Kasumi-1 (cell line): ENCODE measurements at places on chromosomes 12 and 14.

GRCh38 chr12:97435153-97435552 is 27.5 kb upstream of the RMST start:
- no peak for DNase-seq

DNA sequence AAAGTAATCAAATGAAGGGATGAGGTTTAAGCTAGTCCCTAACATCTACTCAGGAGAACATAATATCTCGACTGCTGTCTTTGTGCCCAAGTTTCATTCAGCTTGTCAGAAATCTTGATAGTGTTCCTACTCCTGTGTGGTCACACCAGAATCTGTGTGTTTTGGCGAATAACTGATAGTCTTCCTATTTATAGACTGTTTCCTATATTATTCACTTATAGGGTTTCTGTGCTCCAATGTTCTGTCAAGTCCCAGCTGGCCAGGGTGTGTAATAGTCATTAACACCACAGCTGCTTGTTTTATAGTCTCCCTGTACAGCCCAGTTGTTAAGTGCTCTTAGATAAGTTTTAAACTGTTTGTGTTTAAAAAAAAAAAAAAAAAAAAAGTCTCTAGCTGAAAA is 45.9 kb downstream of the GPR135 start:
- DNase-seq: no peak

DNA sequence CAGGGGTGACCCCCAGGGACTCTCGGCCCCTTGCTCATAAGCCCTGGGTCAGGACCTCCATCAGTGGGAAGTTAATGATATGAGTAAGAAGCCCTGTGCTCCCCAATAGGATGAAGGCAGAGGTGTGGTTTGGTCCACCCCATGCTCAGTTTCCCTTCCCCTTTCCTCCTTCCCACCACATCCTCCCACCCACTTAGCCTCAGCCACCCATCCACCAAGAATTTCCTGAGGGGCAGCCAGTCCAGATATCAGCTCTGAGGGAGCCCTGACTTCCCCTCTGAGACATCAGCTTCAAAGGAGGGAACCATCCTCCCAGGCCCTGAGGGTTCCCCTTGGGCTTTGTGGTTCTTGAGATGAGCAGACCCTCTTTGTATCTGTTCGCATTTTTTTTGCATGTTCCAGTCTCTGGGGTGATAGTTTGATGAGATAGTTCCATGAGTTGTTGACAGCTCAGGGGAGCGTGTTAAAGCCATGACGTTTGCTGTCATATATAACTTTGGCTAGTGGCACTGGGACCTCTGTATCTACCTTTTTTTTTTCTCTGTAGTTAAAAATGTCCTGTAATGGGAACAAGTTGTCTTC is 71.2 kb downstream of the LGMN start:
- DNase-seq: peak; percentile 85

DNA sequence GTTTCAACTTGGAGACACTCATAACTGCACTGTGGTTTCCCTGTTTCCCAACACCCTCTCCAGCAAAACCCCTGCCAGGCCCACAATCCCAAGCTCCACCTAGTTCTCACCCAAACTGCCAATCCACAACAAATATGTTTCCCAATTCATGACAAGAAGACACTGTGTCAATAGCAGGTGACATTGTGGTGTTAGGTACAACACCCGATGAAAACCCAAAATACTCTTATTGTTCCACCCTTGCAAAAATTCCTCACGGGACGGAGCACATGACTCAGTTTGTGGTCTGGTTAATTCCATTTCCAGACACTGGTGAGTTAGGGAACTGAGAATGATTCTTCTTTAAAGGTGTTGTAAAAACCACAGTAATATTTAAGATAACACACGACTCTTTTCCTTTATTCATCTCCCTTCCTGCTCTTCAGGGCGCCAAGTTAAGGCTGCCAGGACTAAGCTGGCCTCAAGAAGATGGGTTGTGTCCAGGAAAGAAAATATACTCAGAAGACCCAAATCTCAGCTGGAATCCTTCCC is 735.5 kb downstream of the MED13L start:
- DNase-seq: no peak

GRCh38 chr14:77099425-77100167 is 1.5 kb downstream of the CIPC start:
- DNase-seq: peak; percentile 71

DNA sequence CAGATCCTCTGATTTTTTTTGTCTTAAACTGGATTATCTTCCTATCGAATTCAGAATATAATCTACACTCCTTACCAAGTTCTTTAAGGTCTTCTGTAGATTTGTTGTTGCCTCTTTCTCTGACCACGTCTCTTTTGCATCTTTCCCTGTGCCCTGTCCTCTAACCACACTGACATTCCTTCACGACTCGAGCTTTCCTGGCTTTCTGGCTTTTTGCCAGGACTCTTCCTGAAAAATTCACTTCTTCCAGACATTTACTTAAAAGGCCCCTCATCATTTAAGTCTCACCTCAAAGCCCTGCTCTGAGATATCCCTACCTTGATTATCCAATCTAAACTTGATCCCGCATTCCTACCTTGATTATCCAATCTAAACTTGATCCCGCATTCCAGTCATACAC is 422.3 kb upstream of the DCN start:
- DNase-seq: no peak

- no peak for DNase-seq
Observed at GRCh38 chr14:65658202-65658601, 245.7 kb downstream of the FUT8 start.
